ENCODE measurements at places on chromosomes 2 and 18. TPM values are rescaled to one million over a fixed set of nuclear protein-coding genes. Genes with fewer than 3 reads are reported as not detected.
A peak's percentile ranks its signal among the peaks of the same experiment; 100 is the strongest.

The SNTG2 gene
- total RNA-seq, result not detected

GRCh38 chr2:78977661-78978145, 47.8 kb upstream of the REG3G start:
- no peak for DNase-seq
- H3K36me3 ChIP-seq, result no peaks in the 10 kb centered on the region
- H3K27ac ChIP-seq, result no peak overlapping the region
- no peaks in the 10 kb centered on the region for H3K4me1 ChIP-seq

The CLHC1 gene
- total RNA-seq, result 7.8 TPM

GRCh38 chr2:28896906-28897305, 2.4 kb downstream of the WDR43 start:
- peak overlapping the region; percentile 98 for H3K4me3 ChIP-seq
- H3K36me3 ChIP-seq, result peaks cover 8% of the 10 kb centered on the region
- peak overlapping the region; percentile 54 for H3K27ac ChIP-seq

GRCh38 chr2:148177559-148177958, 156.7 kb downstream of the MBD5 start:
- peaks cover 10% of the 10 kb centered on the region for H3K36me3 ChIP-seq
- H3K27me3 ChIP-seq, result no peaks in the 10 kb centered on the region
- H3K4me3 ChIP-seq, result no peak overlapping the region
- H3K4me1 ChIP-seq, result no peaks in the 10 kb centered on the region
- H3K27ac ChIP-seq, result no peak overlapping the region

The TUBA3E gene
- total RNA-seq, result not detected

DNA sequence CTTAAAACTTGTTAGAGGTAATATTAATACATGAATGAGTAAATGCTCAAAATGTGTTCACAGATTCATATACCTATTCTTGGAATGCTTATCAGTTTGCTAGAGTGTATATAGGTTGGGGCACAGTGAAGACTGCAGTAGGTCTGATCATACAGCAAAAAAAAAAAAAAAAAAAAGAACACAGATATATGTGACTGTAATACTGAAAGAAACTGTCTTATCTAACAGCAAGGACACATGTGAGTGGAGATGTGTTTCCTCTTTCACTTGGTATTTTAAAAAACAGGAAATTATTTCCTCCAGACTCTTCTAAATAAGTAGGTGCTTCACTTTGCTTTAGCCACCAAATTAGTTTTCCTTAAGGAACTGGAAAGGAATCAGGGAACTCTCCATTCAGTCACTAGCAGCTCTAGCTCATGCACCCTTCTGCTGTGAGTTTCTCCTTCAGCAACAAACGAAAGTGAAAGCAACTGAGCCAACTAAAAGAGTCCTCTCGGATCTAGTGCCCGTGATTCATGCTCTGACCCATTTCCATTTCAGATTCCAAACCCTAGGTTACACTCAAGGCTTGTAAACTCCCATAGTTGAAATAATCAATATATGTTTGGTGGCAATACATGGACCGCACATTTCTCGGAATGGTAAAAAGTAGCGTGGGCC, 98.5 kb downstream of the DSEL start:
- H3K27ac ChIP-seq, result peak overlapping the region; percentile 32
- no peaks in the 10 kb centered on the region for H3K27me3 ChIP-seq
- peak; percentile 30 for DNase-seq

GRCh38 chr18:70384181-70384790, 95.4 kb downstream of the SOCS6 start:
- H3K4me3 ChIP-seq, result peak overlapping the region; percentile 71
- H3K27me3 ChIP-seq, result peaks cover 3% of the 10 kb centered on the region
- H3K4me1 ChIP-seq, result peaks cover 57% of the 10 kb centered on the region
- peaks cover 16% of the 10 kb centered on the region for H3K36me3 ChIP-seq

- H3K36me3 ChIP-seq, result no peaks in the 10 kb centered on the region
- no peaks in the 10 kb centered on the region for H3K27me3 ChIP-seq
- no peak overlapping the region for H3K27ac ChIP-seq
Observed at GRCh38 chr2:164847981-164848741, 6.5 kb upstream of the COBLL1 start.

DNA sequence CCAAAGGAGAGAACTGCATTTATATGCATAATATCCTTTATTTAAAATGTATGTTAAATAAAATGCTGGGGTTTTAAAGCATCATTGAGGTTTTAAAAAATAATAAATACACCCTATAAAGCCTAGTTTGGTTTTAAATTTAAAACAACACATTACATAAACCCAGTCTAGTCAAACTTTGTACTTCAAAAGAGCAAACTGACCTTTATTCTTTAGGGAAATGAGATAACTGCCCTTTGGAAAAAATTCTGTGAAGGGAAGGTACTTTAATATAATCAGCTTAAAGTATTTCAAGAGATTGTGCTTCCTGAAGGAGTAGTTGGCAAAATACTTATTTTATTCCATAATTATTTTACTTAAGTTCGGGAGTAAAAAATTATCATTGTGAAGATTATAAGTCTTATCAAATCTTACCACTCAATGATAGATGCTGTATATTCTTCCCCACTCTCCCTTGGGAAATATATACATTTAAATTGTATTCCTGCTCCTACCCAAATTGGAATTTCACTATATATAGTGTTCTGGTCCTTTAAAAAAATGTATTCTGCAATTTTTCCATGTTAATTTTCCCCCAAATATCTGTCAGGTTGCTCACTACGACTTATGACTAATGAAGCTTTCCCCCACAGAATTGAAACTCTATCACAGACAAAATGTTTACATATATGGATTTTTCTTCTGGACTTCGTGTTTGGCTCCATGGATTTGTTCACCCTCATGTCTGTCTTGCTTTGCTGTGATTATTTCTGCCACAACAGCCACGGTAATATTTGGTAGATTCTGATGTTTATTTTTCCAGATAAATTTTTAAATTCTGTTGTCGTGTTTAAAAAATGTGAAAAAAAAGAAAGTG, 42.1 kb downstream of the ZC3H6 start:
- no peaks in the 10 kb centered on the region for H3K36me3 ChIP-seq
- H3K4me1 ChIP-seq, result peaks cover 10% of the 10 kb centered on the region
- H3K27me3 ChIP-seq, result no peaks in the 10 kb centered on the region

GRCh38 chr2:37871456-37872191, 53.5 kb upstream of the RMDN2 start:
- H3K4me1 ChIP-seq, result peaks cover 35% of the 10 kb centered on the region
- peak; percentile 87 for DNase-seq
- H3K4me3 ChIP-seq, result peak overlapping the region; percentile 78
- H3K27me3 ChIP-seq, result no peaks in the 10 kb centered on the region

The SMCHD1 gene
- 17.5 TPM for total RNA-seq

DNA sequence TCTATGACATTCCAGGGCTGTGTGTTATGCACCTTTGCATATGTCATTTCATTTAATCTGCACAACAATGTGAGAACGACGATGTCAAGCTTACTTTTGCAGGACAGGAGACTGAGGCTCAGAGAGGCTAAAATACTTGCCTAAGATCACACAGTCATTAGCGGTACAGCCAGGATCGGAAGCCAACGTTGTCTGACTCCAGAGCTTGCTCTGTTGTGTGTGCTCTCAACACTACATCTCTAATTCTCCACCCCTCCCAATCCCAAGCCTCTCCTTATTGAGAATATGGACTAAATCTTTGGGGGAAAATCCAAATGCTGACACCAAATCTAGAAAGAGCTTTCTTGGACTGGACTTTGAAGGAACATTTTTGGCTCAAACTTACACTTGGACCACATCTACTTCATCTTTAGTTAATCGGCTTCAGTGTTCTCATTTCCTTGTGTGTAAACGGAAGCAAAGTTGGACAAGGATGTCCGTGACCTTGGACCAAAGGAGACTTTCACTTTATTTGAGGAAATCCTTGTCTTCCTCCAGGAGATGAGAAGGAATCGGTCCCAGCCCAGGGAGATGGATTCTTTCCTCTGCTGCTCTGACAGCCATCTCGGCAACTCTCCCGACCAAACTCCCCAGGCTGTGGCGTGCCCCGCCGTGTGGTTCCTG, 242.4 kb downstream of the LPIN1 start:
- H3K36me3 ChIP-seq, result peaks cover 4% of the 10 kb centered on the region
- H3K4me3 ChIP-seq, result no peak overlapping the region
- H3K4me1 ChIP-seq, result no peaks in the 10 kb centered on the region

DNA sequence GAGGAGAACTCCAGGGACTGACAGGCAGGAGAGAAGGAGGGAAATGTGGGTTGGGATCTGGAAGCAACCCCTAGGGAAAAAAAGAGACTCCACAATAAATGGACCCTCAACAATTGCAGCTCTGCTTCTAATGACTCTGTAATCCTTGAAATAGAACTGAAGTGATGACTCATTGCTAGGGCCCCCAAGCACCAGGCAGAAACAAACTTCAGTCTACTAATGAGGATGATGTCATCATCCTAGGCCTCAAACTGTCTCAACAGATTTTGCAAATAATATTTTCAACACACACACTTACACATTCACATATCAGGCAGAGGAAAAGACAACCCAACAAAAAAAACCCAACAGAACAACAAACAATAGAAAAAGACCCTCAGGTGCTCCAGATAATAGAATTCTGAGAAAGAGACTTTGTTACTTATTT, 143.3 kb downstream of the HDAC4 start:
- no peaks in the 10 kb centered on the region for H3K27me3 ChIP-seq
- H3K4me3 ChIP-seq, result peak overlapping the region; percentile 76
- H3K27ac ChIP-seq, result peak overlapping the region; percentile 91
- peak; percentile 91 for DNase-seq

DNA sequence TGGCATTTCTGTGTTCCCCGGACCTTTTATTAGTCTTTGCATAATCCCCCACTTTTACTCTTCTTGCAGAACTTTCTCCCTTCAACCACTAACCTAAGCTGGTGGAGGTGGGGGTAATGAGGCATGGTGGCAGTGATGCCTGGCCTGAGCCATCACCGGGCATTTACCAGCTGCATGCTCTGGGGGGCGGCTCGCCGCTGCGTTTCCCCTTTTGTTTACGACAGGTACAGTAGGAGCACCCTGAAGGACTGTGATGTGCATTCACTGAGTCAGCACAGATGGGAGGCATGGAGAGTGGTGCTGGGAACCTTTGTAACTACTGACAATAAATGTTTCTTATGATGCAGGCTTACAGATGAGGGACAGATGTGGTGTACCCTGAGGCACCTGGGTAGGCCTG, 46.9 kb downstream of the PLEKHB2 start:
- peaks cover 10% of the 10 kb centered on the region for H3K36me3 ChIP-seq
- no peak overlapping the region for H3K4me3 ChIP-seq
- H3K27me3 ChIP-seq, result no peaks in the 10 kb centered on the region
- 0 out of 2 replicates have a peak overlapping the region, but pooled peaks have one; percentile 8 for H3K27ac ChIP-seq

DNA sequence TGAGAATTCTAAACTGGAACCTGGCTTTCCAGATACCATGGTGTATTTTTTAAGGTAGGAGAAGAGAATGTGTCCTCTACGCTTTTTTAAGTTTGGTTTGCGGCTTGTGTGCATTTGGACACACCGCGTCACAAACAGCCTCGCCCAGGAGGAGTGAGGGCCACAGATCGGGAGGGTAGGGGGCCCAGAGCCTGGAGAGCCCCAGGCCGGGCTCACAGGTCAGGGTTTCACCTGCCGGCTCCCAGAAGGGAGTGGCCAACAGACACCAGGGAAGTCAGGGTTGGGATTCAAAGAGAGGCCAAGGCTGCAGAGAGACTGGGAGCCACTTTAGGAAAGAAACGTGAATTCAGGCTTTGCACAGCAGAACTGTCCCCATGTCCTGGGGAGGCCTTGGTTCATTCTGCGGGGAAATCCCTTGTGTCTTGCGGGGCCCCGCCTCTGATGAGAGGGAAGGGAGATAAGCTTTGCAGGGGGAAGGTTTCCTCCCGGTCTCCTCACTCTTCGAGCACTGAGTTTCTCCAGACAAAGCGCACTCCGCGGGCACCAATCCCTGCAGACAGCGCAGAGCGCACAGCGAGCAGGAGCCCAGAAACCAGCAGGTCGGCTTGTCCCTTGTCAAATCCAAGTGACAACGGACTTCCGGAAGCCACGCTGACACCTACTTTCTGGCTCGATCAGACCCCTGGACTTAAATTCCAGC, 2.0 kb upstream of the TUBB6 start:
- peaks cover 17% of the 10 kb centered on the region for H3K27me3 ChIP-seq
- DNase-seq, result no peak
- H3K4me1 ChIP-seq, result peaks cover 43% of the 10 kb centered on the region
- peak overlapping the region; percentile 99 for H3K27ac ChIP-seq

The GALR1 gene
- total RNA-seq, result not detected

DNA sequence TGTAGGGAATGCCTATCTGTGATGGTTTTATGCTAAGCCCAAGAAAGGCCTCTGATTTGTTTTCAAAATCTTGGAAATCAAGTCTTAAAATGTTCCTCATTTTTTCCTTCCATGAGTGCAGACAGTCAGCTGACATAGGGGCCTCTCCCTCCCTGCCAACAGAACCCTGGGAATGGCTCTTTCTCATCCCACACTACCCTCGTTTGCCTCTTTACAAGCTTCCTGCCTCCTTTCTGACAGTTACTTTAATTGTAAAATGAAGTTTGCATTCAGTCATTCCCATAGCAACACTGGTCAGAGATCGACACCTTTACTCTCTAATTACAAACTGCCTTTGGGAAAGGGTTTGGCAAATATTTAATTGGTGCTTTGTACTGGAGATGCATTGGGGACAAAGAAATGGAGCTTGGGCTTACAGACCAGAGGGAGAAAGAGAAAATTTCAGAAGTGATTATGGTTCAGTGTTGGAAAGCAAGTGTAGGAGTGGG, 25.4 kb downstream of the KIF5C start:
- no peaks in the 10 kb centered on the region for H3K36me3 ChIP-seq
- H3K4me3 ChIP-seq, result no peak overlapping the region
- H3K27ac ChIP-seq, result no peak overlapping the region
- no peak for DNase-seq
- H3K4me1 ChIP-seq, result no peaks in the 10 kb centered on the region
- peaks cover 30% of the 10 kb centered on the region for H3K27me3 ChIP-seq

GRCh38 chr2:41827354-41827971, 220.4 kb upstream of the PKDCC start:
- H3K36me3 ChIP-seq, result no peaks in the 10 kb centered on the region
- DNase-seq, result no peak
- H3K27me3 ChIP-seq, result peaks cover 2% of the 10 kb centered on the region
- H3K27ac ChIP-seq, result no peak overlapping the region

GRCh38 chr18:5452943-5453443, 90.8 kb downstream of the EPB41L3 start:
- H3K36me3 ChIP-seq, result no peaks in the 10 kb centered on the region
- H3K4me3 ChIP-seq, result no peak overlapping the region
- H3K4me1 ChIP-seq, result no peaks in the 10 kb centered on the region
- no peak overlapping the region for H3K27ac ChIP-seq
- DNase-seq, result no peak

GRCh38 chr2:113886479-113887008, 3.3 kb upstream of the ACTR3 start:
- H3K36me3 ChIP-seq, result peaks cover 21% of the 10 kb centered on the region
- peaks cover 4% of the 10 kb centered on the region for H3K27me3 ChIP-seq
- H3K4me3 ChIP-seq, result peak overlapping the region; percentile 96

The SPC25 gene
- 18.7 TPM for total RNA-seq

The ANO7 gene
- 1.2 TPM for total RNA-seq

- peak overlapping the region; percentile 99 for H3K27ac ChIP-seq
- peak; percentile 80 for DNase-seq
- peaks cover 5% of the 10 kb centered on the region for H3K27me3 ChIP-seq
- H3K4me1 ChIP-seq, result peaks cover 32% of the 10 kb centered on the region
- no peaks in the 10 kb centered on the region for H3K36me3 ChIP-seq
- peak overlapping the region; percentile 96 for H3K4me3 ChIP-seq
Observed at GRCh38 chr2:65435625-65436168, 3.3 kb upstream of the SPRED2 start.

The DUSP2 gene
- total RNA-seq, result 13.1 TPM

The HNMT gene
- total RNA-seq, result 0.36 TPM

GRCh38 chr2:25576596-25576995, 96.8 kb downstream of the DTNB start:
- DNase-seq, result no peak
- H3K36me3 ChIP-seq, result no peaks in the 10 kb centered on the region
- H3K4me3 ChIP-seq, result no peak overlapping the region
- H3K27ac ChIP-seq, result no peak overlapping the region
- H3K4me1 ChIP-seq, result no peaks in the 10 kb centered on the region
